ENCODE measurements at places on chromosomes 2 and 18.

- no peak for DNase-seq
Observed at GRCh38 chr2:125085904-125086303, 1060.8 kb downstream of the CNTNAP5 start.

DNA sequence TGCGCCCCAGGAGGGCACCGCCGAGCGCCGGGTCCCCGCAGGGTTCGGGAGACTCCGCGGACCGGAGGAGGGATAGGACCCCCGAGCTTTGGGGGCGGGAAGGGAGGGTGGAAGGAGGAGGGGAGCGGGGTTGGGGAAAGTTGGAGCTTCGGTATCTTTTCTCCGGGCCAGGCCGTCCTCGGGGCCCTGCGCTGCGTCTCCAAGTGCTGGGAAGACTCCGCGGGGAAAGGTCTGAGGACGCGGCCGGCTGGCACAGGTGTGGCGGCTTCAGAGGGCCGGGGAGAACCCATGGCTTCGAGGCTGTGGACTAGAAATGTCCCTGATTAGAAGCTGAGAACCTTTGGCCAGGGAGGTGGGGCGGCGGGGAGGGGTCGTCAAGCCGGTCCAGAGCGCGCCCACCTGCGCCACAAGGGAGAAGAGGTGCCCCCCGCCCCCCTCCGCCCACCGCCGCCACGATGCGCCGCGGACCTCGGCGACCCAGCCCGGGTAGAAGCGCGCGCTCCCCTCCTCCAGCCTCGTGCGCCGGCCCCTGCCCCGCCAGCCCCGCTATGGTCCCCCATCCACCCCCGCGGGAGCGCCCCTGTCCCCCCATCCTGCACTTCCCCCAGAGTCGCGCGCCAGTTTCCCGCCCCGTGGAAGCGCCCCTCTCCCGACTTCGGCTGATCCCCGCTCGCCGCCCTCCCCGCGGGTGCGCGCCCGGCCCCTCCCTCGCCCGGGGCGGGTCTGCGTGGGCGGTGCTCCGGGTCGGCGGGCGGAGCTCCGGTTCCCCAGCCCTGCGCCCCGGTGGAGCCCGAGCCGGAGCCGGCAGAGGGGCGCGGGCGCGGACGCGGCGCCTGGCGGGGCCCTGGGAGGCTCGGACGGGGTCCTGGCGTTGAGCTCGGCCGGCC is at the start of gene SNTG2:
TSS of gene SNTG2 (plus strand) at position 770 of the 887 bp plus-strand sequence. CDS start 148 bp downstream, outside the sequence.
- DNase-seq: peak; percentile 32

GRCh38 chr18:45068400-45069094 is 387.9 kb downstream of the SETBP1 start:
- DNase-seq: no peak

- DNase-seq: no peak
Observed at GRCh38 chr2:120737340-120738101, 1.9 kb downstream of the GLI2 start.

DNA sequence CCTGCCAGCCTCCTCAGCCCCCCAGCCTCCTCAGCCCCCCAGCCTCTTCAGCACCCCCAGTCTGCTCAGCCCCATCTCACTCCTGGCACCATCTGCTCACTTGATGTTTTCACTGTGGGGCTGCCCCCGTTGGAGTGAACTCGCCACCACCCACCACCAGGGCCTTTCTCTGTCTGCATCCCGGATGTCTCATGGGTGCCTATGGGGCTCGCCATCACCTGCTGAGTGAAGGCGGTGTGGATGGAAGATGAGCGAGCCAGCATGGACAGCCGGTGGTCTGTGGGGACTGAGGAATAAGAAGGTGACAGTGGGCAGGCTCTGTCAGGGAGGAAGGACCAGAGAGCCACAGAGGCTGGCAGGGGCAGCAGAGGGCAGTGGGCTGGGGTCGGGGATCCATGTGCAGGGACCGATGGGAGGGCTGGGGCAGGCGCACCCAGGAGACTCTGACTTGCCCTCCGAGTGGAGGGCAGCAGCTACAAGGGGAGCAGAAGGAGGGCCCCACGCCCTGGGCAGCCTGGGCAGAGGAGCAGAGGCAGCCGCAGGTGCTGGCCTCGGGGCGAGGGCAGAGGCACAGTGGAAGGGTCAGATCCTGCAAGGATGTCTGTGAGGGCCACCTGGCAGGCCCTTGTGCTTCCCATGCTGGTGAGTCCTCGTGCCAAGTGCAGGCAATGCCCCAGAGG is 74.7 kb upstream of the ODC1 start:
- DNase-seq: no peak

- DNase-seq: no peak
Observed at GRCh38 chr2:66957198-66957597, 439.9 kb upstream of the ETAA1 start.

DNA sequence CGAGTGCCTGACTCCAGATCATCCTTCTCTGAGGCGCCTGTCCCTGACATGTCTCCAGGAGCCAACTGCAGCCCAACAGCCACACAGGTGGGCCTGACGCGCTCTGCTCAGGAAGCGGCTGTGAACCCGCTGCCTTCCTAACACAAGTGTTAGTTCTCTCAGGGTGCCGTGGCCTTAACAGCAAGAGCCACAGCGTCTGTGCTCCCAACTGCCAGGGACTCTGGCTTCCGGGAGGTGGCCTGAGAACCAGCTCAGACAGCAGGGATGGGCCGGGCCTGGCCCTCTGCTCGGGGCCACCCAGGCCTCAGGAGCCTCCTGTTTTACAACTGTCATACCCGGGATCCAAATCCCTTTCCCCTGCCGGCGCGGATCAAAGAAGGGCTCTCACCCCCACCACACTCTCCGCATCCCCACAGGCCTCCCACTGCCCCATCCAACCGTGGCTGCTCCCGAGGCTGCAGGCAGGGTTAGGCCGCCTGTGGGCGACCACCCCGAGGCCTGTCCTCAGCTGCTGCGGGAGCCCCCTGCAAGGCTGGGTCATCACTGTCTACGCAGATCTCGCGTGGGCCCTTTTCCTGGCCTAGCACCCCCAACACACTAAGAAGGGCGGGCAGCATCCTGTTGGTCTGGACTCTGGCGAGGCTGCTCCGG is 114.2 kb upstream of the ZNF236 start:
- no peak for DNase-seq

DNA sequence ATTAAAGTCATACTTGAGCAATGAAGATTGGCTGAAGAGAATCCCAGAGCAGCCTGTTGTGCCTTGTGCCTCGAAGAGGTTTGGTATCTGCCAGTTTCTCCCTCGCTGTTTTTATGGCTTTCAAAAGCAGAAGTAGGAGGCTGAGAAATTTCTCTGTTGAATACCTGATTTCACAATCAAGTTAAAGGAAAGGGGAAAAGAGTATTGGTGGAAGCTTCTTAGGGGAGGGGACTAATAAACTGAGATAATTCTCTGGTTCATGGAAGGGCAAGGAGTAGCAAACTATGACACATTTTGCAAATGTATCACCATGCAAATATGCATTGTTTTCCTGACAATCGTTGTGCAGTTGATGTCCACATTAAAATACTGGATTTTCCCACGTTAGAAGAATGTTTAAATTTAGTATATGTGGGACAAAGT is at the start of gene IL1B:
TSS of gene IL1B (minus strand) at position 85 of the 423 bp plus-strand sequence. CDS start 550 bp downstream, outside the sequence.
- no peak for DNase-seq

- no peak for DNase-seq
Observed at GRCh38 chr2:100928235-100928634, 73.9 kb upstream of the RPL31 start.

- no peak for DNase-seq
Observed at GRCh38 chr18:58887613-58887963, 22.9 kb downstream of the ZNF532 start.

DNA sequence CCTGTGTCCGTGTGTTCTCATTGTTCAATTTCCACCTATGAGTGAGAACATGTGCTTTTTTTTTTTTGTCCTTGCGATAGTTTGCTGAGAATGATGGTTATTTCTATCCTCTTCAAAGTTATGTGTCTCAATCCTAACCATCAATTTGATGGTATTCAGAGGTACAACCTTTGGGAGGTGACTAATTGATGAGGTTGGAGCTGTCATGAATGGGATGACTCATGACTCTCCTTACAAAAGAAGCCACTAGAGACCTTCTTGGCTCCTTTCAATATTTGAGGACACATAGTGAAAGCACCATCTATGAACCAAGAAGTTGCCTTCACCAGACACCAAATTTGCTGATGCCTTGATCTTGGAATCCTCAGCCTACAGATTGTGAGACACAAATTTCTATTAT is 677.1 kb upstream of the DDX18 start:
- DNase-seq: no peak

DNA sequence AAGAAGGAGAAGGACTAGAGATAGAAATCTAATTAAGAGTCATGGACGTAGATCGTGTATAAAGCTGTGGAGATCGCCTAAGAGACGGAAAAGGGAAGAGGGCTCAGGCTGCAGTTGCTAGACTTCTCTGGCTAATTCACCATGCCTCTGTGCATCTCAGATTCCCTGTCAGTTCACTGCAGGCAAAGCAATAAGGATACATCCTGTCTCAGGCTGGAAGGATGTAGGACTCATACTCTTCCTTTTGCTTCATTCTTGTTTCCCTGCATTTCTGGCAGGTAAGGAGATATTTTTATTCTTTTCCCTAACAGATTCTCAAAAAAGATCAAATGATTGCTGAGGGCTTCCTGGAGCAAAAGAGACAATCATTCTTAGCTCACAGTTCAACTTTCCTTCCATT is 112.5 kb downstream of the AP1S3 start:
- no peak for DNase-seq

DNA sequence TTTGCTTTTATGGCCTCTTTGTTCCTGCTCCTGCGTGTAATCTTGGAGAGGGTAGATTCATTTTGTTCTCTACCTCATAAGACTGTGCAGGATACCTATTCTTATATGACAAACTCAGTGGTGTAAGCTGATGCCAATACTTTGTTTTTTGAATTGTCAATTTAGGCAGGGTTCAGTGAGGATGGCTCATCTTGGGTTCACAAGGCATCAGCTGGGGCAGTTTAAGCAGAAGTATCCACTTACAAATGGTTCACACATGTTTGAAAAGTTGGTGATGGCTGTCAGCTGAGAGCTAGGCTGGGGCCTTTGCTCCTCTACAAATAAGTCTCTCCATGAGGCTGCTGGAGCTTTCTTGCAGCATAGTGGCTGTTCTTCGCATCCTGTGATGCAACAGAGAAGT is 920.6 kb upstream of the PIK3C3 start:
- no peak for DNase-seq
